ENCODE measurements at places on chromosomes 1 and 21. TPM values are rescaled to one million over a fixed set of nuclear protein-coding genes. Genes with fewer than 3 reads are reported as not detected.
A peak's percentile ranks its signal among the peaks of the same experiment; 100 is the strongest.

DNA sequence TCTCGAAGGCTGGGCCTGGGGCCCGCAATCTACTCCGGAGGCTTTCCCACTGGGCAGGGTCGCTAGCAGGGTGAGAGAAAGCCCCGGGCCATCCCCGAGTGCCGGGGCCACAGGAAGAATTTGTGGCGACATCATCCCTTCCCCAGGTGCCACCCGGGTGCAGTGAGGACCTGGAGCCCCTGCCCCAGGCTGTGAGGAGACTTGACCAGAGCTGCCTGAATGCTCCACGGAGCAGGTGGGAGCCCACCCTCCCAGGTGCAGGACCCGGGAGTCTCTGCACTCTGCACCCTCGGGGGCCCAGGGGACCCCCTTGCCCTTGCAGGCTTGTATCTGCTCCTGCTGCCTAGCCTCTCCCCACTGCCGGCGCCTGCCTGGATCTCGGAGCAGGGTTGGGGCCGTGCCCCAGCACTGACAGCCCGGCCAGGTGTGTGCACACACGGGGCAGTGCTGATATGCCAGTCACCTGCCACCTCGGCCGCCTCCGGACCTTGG lies 67.5 kb upstream of the RGS7 start:
- no peak overlapping the region for H3K27ac ChIP-seq
- peak overlapping the region; percentile 60 for H3K4me3 ChIP-seq
- peaks cover 3% of the 10 kb centered on the region for H3K4me1 ChIP-seq
- no peaks in the 10 kb centered on the region for H3K36me3 ChIP-seq
- DNase-seq: no peak
- H3K27me3 ChIP-seq: no peaks in the 10 kb centered on the region

DNA sequence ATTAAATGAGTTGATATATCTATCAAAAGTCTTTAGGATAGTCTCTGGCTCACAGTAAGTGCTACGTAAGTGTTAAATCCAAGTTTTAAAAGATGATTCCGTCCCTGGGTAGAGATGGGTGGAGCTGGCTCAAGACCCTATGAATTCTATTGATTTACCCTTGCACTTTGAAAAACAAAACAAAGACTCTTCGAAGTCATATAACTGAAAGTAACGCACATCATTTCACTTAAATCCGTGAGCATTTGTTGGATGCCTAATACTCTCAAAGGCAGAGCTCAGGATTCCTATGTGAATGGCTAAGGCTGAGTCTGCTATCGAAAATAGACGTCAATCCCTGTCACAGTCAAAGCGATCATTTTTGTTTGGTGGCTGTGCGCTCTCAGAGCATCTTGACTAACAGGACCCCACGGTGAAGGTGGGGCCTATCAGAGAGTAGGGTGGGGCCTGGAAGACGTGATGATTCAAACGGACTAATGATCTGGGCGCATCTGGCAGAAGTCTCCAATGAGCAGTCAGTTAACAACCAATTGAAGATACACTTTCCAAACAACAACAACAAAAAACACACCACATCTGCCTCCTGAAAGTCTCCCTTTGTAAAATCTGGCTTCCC lies 1.2 kb upstream of the NUCKS1 start:
- no peaks in the 10 kb centered on the region for H3K36me3 ChIP-seq
- H3K27me3 ChIP-seq: no peaks in the 10 kb centered on the region
- no peak for DNase-seq
- H3K27ac ChIP-seq: no peak overlapping the region

FCGR3A gene
- not detected for total RNA-seq

- H3K4me3 ChIP-seq: no peak overlapping the region
- no peaks in the 10 kb centered on the region for H3K36me3 ChIP-seq
- no peaks in the 10 kb centered on the region for H3K27me3 ChIP-seq
- H3K27ac ChIP-seq: no peak overlapping the region
Observed at GRCh38 chr1:104182251-104182650, 432.6 kb downstream of the AMY1C start.

- no peaks in the 10 kb centered on the region for H3K4me1 ChIP-seq
- no peaks in the 10 kb centered on the region for H3K27me3 ChIP-seq
- H3K36me3 ChIP-seq: no peaks in the 10 kb centered on the region
- H3K4me3 ChIP-seq: no peak overlapping the region
- no peak for DNase-seq
Observed at GRCh38 chr1:88401313-88401712, 282.8 kb upstream of the PKN2 start.

ANXA9 gene
- total RNA-seq: 0.36 TPM

DNA sequence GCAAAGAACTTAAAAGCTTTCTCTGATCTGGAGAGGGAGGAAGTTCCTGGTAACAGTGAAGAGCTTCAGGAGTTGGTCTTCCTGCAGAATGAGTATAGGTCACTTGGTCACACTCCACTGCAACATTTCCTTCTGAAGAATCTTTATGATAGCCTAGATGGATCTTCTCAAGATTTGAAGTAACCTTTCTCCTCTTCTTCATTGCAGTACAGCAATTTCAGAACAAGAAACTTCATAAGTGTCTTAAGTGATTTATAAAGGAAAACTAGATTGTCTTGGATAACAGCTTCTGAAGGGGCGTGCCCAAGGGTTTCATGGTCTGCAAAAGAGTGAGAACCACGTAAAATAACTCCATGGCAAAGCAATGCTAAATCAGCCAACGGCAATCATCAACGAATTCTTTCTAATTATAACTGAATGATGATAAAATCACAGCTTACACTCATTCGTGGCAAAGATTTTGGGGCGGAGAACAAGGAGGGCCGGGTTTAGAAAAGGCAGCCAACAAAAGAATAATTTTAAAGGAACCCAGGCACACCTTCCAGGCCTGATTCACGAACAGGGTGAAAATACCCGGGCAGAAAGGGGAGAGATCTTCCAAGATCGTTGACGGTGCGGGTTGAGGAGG lies 53.9 kb upstream of the ASPM start:
- no peaks in the 10 kb centered on the region for H3K36me3 ChIP-seq
- peak; percentile 31 for DNase-seq
- H3K27ac ChIP-seq: peak overlapping the region; percentile 82
- peak overlapping the region; percentile 63 for H3K4me3 ChIP-seq
- H3K27me3 ChIP-seq: no peaks in the 10 kb centered on the region

DNA sequence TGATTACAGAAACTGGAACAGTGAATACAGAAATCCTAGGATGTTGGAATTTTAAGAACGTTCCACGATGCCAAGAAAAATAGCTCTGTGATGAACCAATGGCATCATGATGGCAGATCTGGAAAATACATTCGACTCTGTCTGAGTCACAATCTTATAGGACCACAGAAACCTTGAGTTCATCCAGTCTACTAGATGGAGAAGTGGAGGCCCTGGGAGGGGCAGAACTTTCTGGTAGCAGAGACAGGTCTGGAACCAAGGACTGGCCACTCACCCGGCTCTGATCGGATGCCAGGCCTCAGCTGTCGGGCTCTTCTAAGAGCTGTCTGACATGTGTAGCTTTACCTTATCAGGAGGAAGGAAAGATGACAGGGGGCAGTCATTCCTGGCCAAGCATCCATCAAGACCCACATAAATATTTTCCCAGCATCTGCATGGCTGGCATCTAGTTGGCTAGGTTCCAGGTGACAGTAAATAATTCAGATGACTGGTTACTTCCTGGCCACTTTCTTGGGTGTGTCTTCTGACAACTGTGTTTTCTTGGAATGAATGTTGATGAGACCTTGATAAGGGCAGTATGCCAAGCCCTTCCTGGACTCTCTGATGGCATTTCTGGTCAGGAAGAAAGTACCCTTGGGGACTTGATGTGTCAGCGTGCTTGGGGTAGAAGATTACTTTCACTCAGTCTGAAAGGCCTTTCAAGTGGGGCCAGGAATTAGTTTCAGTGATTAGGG lies 72.6 kb upstream of the TRABD2B start:
- H3K36me3 ChIP-seq: no peaks in the 10 kb centered on the region
- H3K27me3 ChIP-seq: no peaks in the 10 kb centered on the region
- no peak overlapping the region for H3K4me3 ChIP-seq
- H3K4me1 ChIP-seq: no peaks in the 10 kb centered on the region

S100A5 gene
- 0.56 TPM for total RNA-seq

DNA sequence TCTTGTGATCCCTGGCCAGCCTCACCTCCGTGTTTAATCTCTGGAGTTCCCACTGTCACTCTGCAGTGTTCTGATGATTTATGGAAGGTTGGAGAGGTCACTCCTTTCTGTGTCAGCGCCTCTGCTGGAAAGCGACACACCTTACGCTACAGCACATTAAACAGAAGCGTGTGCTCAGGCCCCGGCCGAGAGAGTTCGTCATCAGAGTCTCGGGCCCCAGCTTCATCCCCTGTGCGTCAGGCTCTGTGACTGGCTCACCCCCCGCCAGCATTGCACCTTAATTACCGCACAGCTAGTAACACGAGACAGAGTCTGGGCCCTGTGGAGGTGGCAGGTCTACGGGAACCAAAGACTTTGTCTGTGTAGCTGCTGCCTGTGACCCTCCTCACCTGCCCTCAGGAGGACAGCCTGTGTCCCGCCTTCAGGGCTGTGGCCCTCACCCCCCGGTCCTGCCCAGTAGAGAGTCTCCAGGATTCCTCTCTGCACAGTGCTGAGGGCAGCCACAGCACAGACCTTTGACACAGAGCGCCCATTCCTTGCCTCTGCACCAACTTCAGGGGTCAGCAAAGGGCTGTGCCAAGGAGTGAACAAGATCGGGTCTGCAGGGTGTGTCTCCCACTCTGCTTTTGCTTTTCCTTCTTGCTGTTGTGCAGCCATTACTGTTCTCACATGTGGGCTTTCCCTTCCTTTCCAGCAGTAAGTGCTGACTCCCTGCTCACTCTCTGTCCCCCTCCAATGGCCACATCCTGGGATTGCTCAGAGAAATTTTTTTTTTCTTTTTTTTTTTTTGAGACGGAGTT lies 157.6 kb downstream of the PGBD5 start:
- H3K27me3 ChIP-seq: no peaks in the 10 kb centered on the region
- peak; percentile 75 for DNase-seq
- peaks cover 44% of the 10 kb centered on the region for H3K36me3 ChIP-seq
- H3K4me1 ChIP-seq: peaks cover 3% of the 10 kb centered on the region
- no peak overlapping the region for H3K4me3 ChIP-seq

DNA sequence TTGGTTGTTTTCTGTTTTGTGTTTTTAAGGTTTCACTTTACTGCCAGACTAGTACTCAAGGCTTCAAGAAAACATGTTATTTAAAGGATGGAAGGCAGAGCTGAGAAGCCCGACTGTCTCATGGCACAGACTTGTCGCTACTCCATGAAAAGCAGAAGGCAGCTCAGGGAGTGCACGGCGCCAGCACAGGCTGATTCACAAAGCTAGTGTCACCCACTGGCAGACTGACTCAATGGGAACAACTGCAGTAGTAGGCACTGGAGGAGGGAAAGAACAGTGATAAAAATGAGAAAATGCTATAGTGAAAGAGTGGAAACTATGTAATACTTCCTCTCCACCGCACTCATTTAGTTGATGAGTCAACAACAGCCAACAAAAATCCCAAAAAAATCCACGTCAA lies 14.7 kb downstream of the HSF2BP start:
- DNase-seq: peak; percentile 67
- no peak overlapping the region for H3K4me3 ChIP-seq
- H3K36me3 ChIP-seq: no peaks in the 10 kb centered on the region
- H3K27me3 ChIP-seq: no peaks in the 10 kb centered on the region
- peaks cover 12% of the 10 kb centered on the region for H3K4me1 ChIP-seq

PM20D1 gene
- not detected for total RNA-seq

BGLAP gene
- total RNA-seq: not detected

DNA sequence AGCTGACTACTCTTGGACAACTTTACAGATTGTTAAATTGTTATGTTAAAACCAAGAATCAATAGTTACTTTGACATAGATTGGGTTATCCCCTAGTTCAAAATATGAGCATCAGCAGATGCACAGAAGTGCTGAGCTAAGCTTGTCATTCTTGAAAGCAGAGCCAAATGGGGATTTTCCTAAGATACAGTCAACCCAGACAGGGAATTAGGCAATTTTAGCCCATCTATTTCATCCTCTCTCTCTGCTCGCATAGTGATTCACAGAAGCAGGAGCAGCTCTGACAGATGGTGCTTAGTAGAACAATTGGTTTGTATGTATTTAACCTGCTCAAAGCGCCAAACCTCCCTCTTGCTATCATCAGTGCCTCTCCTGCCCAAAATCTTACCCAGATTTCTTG lies 27.9 kb upstream of the PRRC2C start:
- peak; percentile 60 for DNase-seq
- H3K4me3 ChIP-seq: no peak overlapping the region
- no peak overlapping the region for H3K27ac ChIP-seq
- no peaks in the 10 kb centered on the region for H3K4me1 ChIP-seq

Measured in IMR-90 (cell line).